ENCODE measurements at places on chromosomes 5 and 9.
A peak's percentile ranks its signal among the peaks of the same experiment; 100 is the strongest.

GRCh38 chr5:76999451-76999850 is 30.8 kb upstream of the AGGF1 start:
- DNase-seq, result peak; percentile 52

DNA sequence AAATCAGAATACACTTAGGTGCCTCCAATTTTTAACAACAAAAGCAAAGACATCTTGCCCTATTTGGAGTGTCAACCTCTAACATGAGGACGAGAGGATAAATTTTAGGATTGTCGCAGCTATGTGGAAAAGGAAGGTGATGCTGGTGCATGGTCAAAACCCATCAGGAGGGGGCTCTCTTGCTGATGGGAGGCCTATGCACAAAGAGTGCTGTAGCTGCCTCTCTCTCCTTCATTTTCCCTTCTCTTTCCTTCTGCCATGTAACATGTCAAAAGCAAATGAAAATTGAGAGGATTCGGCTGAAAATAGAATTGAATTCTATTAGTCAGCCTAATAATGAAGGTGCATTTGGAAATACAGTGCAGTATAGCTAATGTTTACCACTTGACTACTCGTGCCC is 578.7 kb upstream of the ZNF462 start:
- no peak for DNase-seq

- no peak for DNase-seq
Observed at GRCh38 chr5:58649716-58650115, 66.8 kb downstream of the RAB3C start.

DNA sequence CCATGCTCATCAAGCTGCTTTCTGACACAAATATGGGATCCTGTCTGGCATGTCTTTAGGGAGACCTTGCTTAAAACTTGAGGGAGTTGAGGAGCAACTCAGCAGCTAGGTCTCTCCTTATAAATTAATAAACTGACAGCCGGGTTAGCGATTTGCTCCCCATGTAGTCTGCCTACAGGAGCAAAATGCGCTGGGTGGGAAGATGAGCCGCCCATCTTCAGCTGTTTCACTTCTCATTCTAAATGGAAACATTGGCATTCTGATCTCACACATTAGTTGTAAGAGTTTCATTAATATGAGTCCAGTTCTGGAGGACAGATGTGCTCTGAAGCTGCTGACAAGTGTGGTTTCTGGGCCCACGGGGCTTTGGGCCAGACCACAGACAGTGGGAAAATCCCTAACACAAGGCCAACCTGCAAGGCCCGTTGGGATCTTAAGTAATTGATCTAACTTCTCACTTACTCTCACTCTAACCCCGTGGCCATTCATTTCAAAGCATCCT is 197.0 kb downstream of the MCTP1 start:
- no peak for DNase-seq

DNA sequence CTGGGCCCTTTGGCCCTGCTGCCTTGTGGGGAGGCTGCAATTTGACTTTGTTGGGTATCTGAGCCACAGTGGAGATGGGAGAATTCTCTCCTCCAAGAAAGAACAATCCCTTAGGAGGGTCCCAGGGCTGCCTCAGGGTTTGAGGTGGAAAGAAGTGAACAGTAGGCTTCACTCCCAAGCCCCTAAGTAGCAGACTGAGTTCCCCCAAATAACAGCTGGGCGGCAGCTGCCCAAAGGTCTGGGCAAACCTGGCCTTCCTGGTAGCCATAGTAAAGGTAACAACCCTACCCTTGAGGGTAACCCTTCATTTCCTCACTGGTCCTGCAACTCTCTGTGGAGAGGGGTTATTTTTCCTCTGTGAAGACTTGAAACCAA is 746 bp downstream of the RGS3 start:
- no peak for DNase-seq

Measured in AML-193 (cell line).